Tongue (tissue), 3 donors: ENCODE measurements at places on chromosomes 2 and 18.

GRCh38 chr2:219912491-219912921 is 285.1 kb downstream of the SLC4A3 start:
- peak; percentile 91 for DNase-seq

- DNase-seq, result peak; percentile 40
Observed at GRCh38 chr18:11518788-11519685, 90.4 kb upstream of the SLC35G4 start.

DNA sequence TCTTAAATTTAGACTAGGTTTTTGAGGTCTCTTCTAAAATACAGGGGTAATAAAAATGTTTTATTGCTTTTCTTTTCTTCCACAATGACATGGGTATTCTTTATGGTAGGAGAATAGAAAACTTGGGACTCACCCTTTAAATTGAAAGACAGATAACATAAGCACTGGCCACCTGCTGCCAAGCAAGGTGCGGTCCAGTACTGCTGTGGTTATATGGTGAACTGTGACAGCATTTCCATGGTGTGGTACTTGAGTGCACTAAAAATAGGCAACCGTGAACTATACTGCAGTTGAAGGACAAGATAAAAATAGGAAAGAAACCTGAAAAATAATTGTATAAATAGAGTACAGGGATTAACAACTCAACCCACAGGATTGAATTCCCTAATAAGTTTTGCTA is 54.4 kb upstream of the GRB14 start:
- DNase-seq, result peak; percentile 32

DNA sequence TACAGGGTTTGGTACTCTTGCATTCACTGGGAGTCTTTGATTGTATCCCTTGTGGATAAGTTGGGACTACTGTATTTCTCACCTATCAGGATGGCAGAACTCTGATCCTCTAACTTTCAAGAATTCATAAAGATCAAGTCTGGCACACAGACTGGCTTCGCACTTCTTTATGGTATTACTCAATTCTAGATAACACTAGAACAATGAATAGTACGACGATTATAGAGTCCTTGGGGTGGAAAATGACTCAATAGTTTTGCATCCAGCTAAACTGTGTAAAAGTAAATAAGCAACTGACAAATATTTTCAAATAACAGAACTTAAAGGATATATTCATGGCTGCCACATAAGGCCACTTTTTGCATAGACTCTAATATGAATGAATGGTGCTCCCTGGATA is 103.4 kb upstream of the MEX3C start:
- DNase-seq, result no peak

DNA sequence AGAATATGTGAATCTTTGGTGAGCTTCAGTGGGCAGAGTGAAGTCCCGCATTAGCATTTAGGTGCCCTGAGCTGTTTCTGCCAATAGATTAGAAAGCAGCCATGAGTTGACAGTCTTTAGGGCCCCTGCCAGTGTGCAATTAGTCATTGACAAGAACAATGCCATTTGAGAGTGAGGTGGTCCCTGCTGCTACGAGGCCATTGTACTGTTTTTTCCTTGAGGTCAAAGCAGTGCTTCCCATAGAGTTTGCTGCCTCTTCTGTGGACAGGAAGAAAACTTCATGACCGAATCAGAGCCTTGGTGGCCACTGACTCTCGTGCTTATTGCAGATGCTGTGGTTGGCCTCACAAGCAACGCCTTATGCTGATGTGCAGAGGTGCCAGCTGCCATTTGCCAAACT is 102.7 kb downstream of the SH3BP4 start:
- DNase-seq, result no peak

DNA sequence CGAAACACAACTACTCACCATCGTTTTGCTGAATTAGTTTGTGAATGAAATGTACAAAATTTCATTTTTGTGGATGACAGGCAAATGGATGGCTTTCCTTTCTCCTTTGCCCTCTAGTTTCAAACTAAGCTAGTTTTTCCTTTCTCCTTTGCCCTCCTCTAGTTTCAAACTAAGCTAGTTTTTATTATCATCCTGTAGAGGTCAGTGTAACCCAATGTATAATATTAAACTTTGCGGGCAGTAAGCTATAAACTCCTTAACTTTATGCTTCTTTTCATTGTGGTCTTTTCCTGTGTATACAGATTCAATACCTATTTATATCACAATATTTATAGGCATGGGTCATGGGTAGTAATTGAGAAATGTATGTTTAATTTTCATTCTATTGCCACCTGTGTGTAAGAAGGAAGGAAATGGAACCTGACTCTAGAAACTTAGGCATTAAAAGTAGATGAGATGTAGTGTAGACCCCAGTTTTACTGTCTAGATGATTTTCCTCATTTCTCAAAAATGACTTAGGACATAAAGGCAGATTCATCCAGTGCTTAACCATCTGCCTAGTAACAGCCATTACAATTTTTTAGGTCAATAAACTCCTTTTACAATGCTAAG is 58.1 kb downstream of the MAP3K19 start:
- DNase-seq, result peak; percentile 37

- DNase-seq, result peak; percentile 19
Observed at GRCh38 chr2:111068435-111069058, 52.2 kb upstream of the BCL2L11 start.

DNA sequence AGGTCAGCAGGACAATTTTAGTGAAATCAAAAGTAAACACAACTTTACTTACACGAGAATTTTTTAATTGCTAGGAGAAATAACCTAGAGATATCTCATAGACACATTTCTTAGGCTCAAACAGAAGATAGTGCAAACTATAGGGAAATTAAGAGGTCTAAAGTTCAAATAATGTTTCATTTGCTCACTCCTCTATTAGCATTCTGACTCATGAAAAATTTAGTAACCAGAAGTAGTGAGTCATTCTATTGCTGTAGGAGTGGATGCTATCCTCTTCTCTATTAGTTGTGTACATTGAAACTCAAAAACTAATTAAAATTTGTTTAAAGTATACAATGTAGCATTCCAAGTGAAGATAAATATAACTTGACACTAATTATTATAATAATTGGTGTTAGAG is 908.3 kb upstream of the TMEFF2 start:
- DNase-seq, result no peak

- DNase-seq, result no peak
Observed at GRCh38 chr2:10329880-10330699, 27.4 kb downstream of the HPCAL1 start.

DNA sequence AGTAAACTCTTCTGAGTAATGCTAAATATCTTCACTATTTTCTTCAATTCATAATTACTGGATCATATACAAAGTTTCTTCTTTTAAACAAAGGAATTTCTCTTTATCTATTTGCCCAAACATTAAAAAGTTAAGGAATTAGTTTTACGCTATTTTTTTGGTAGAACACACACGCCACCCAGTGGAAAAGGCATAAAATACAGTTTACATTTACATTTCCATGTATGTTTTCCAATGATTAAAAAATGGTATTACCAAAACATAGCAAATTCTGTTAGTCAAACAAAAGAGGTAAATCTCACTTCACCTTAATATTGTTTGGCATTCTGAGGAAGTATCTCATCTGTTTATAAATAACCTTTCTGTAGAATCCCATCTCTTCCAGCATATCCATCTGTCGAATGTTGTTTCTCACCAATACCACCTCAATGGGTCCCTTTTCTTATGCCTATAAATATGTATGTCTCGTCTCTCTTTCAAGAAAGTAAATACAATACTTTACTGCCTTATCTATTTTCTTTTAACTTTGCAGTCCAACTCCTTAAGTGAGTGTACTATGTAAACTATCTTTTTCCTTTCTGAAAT is 7.2 kb downstream of the BOLL start:
- peak; percentile 65 for DNase-seq

GRCh38 chr2:115908731-115909130 is 1466.3 kb downstream of the DPP10 start:
- DNase-seq, result peak; percentile 5

DNA sequence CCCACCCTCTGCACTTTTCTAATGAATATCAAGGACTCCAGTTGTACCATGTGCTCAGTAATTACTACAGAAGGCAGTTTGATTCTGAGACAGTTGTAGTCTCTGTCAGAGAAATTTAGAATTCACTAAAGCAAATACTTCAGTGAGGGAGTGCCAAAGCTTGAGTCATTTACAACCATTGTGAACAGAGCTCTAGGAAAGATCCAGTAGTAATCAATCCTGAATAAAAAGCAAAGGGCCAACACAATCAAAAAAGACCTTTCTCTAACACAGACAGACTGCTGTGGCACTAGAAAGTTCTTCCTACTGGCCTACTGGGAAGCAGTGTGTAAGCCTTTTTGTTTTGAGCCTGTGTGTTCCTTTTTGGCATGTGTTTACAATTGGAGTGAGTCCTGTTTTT is 135.6 kb upstream of the UNC80 start:
- peak; percentile 11 for DNase-seq

DNA sequence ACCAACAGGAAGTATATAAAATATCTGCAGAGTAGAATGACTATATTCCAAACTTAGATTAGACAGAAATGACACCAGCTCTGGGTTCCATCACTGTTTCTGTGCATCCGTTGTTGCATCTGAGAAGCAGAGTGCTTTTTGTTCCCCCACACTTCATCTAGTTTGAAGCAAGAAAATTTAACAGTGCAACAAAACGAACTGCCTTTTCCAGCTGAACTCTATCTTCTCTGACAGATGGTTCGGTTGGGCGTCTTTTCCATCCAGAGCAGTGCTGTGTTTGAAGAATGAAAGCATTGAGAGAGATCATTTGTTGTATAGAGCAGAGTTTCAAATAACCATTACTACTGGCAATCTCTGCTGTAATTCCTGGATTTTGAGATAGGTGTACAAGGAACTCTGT is 757.5 kb downstream of the DPP10 start:
- DNase-seq, result peak; percentile 34

GRCh38 chr18:79405019-79405780 is 9.5 kb downstream of the NFATC1 start:
- DNase-seq, result no peak

- DNase-seq, result no peak
Observed at GRCh38 chr18:36214811-36215210, 27.5 kb downstream of the MOCOS start.

GRCh38 chr2:98734162-98734561 is 3.2 kb upstream of the MGAT4A start:
- no peak for DNase-seq

- no peak for DNase-seq
Observed at GRCh38 chr2:103396152-103396551, 634.3 kb downstream of the TMEM182 start.

DNA sequence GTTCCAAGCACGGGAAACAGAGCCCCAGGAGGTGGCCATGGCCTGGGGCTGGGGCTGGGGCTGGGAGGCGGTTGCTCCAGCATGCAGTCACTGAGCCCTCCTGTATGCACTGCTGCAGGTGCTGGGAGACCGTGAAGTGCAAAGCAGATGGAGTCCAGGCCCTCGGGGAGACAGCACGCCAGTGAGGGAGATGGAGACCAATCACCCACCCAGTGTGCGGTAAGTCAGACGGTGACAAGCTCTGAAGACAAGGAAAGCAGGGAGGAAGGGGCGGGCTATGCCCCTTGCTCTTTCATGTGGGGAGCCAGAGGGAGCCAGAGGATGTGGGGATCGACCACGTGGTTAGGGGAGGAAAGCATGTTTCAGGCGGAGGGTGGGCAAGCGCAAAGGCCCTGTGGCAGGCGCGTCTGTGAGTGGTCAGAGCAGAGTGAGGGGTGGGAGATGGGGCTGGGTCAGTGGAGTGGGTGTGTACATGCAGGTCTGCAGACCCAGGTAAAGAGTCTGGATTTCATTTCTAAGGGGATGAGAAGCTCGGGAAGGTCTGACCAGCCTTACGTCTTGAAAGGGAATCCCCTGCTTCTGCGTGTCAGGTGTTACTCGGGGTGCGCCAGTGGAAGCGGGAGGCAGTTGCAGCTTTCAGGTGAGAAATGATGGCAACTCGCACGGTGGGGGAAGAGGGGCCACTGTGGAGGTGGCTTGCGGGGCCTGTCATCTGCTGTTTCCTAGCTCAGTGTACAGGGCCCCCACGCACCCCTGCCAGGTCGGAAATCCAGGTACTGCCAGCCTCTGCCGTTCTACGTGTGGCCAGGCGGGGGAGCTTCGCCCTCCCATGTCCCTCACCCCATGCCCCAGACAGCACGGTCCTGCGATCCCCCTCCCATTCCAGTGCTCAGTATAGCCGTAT is 19.4 kb downstream of the RRM2 start:
- DNase-seq, result no peak

- peak; percentile 20 for DNase-seq
Observed at GRCh38 chr2:215465256-215465655, 29.4 kb upstream of the FN1 start.

DNA sequence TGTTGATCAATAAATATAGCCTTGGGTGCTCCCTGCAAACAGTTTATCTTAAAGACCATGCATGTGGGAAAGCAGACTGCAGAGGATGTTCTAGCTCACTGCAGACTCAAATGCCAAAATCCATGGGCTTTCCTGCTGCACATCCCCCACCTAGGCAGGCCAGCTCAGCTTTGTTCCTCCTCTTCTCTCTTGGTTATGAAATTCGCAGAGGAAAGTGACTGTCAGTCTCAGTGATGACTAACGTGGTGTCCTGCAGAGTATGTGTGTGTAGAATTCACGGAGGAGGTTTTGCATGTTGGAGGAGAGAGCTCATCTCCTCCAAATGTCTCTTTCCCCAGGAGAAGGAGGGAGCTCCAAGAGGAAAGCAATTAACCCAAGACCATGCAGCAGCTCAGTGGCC is 21.4 kb upstream of the KCNS3 start:
- no peak for DNase-seq

- peak; percentile 90 for DNase-seq
Observed at GRCh38 chr2:241950413-241951315, 81.1 kb downstream of the RTP5 start.

DNA sequence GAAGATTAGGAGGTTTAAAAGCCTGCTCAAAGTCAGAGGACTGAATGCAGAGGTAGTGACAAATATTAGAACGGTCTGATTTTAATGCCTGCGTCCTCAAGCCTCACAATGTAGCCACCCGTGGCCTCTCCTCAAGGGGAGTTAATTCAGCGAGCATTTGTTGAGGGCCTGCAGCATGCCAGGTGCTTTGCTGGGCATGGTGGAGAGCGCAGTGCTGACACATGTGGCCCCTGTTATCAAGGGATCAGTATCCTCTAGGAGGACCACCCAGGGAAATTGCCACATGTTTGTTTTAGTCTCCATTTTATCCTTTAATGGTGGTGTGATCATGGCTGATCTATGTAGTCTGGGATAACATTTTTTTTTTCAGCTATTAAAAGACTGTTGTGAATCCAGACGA is 19.2 kb downstream of the PMAIP1 start:
- peak; percentile 39 for DNase-seq

DNA sequence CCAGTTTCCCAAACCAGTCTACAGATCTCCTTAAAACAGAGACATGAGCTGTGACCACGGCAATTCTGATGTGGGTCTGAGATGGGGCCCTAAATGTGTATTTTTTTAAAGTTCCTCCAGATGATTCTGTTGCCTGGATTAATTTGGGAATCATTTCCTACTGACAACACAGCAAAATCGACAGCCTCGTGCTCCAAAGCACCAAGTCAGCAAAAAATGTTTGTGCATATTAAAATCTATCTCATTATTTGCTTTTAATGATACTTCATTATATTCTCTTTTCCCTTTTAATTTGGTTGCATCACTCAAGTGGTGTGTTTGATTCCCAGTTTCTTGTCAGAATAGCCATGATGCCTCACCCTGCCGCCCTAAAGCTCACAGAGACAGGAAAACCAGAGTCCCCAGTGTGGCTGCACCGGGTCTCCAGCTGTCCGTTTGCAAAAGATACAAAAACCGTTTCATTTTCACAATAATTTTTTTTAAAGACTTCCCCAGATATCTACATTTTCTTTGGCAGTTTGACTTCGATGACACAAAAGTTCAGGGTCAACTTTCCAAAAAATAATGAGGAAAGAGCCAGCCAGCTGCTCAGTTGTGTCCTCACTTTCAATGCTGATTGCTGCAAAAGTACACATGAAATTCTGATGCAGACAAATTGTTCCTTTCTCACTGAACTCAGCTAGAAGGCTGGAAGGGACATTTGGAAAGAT is 443.2 kb upstream of the ID2 start:
- no peak for DNase-seq
